Endothelial cell (in vitro differentiated cells): ENCODE measurements at places on chromosomes 1 and 21.

DNA sequence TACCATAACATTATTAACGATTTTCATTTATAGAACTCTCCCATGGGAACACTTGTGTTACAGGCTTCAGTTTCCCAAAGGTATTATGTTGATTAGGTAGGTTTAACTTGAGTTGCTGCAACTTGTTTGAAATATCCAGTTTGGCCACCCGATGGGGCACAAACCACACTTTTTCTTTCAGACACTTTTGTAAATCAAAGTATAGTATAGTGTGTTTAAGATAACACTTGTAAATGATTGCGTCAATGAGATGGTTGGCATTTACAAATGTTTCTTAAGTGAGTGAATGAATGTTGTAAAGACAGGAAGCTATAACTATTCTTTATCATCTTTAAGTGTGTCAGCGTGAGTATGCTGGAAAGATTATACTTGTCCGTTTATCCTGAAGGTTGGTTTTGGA is 4.3 kb downstream of the XPR1 start:
- DNase-seq, result no peak

DNA sequence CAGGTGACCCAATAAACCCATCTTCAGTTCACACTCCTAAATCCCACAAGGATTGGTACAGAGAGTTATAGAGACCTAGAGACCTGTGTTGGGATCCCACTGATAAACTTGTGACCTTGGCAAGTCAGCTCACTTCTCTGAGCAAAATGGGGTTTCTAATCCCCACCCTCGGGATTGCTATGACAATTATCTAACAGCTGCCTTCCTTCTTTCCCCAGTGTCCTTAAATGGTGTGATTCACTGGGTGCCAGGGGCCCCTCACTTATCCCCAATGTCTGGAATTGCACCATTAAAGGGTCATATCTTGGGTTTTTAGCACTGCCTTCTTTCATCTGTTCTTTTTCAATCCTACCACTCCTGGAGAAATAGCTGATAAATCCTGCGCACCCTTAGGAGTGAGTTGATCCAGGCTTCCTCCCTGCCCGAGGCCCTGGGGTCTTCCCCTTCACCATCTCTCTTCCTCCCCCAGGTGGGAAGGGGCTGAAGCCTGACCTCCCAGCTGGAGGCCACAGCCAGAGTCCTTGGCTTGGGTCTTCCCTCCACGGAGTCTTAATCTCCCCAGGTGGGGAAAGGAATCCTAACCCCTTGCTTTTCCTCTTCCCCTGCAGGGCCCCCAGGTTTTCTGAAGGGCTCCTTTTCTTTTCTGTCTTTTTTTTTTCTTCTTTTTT is 39.7 kb downstream of the LACTBL1 start:
- no peak for DNase-seq

DNA sequence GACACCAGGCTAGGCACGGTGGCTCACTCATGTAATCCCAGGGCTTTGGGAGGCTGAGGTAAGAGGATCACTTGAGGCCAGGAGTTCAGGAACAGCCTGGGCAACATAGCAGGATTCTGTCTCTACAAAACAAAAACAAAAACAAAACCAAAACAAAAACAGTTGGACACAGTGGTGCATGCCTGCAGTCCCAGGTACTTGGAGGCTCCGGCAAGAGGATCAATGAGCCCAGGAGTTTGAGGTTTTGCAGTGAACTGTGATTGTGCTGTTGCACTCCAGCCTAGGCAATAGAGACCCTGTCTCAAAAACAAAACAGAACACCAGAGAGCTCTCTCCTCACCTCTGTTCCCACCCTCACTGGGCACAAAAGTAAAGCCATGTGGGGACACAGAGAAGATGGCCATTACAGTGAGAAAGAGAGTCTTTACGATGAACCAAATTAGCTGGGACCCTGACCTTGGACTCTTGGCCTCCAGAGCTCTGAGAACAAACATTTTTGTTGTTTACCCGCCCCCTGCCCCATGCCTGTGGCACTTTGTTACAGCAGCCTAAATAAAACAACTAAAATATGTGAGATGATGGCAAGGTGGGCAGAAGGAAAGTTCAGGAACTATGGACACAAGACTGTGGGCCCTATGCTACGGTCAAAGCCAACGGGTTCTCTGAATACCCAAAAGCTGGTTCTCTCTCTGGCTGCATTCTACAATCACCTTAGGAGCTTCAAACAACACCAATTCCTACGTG is 9.8 kb downstream of the NADK start:
- no peak for DNase-seq

GRCh38 chr1:71104417-71104816 is 23.6 kb upstream of the ZRANB2 start:
- no peak for DNase-seq

- DNase-seq, result no peak
These were observed 634 bp downstream of the ALG14 start for GRCh38 chr1:95072117-95072516.

GRCh38 chr1:184075055-184076029 is 23.8 kb downstream of the TSEN15 start:
- peak; percentile 33 for DNase-seq

GRCh38 chr1:199778324-199778955 is 249.1 kb upstream of the NR5A2 start:
- no peak for DNase-seq

GRCh38 chr1:39508857-39509305 is 17.4 kb downstream of the BMP8A start:
- no peak for DNase-seq

GRCh38 chr1:153347856-153348255 is 785 bp downstream of the PGLYRP4 start:
- DNase-seq, result no peak

GRCh38 chr21:45988366-45989347 is 7.1 kb downstream of the COL6A1 start:
- peak; percentile 4 for DNase-seq

DNA sequence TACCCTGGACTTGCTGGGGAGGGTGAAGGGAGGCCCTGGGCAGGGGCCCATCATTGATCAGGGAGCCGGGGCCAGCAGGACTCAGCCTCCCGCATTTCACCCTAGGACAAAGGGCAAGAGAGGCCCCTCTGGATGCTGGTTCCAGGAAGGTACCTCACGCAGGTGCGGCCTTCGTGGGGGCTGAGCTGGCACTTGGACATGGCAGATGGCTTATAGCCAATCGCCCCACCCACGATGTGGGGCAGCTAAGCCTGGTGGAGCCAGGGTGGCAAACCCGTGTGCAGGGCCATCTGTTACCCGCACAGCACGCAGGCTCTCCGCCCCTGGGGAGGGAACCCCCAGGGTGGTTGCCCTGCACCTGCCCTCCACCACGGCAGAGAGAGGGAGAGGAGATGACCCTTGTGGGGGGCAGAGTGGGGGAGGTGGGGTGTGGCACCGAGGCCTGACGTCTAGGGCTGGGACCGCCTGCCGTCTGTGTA is 2.5 kb downstream of the TFF3 start:
- no peak for DNase-seq

DNA sequence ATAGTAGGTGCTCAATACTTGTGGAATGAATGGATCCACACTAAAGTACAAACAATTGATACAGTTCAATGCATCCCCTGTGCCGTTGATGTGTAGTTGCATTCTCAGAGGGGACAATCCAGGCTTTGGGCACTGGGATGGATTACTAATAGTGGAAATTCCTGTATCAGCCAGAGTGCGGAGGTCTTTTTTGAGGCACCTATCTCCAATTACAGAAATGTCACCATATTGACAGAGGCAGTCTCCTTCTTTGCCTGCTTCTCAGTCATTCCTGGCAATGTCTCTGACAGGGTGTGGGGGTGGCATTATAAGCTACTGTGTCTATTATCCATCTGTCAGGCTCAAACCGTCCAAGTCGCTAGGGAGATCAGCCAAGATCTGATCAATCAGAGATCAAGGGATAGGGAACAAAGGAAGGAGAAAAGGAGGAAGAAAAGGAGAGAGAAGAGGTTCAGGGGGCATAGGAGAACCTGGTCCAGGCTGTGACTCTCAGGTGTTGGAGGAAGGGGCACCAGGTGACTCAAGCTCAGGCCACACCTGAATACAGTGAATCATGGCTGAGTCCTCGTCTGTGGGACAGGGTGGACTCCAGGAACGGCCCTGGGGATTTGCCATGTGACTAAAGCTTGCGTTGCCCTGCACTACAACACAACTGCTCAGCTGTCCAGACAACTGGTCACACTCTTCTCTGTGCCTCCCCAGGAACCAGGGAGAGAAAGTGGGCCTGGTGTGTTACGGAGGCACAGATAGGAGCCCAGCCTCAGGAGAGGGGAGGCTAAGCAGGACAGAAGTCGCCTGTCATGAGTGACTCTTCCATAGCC is 3.4 kb upstream of the LAMB3 start:
- no peak for DNase-seq
